ENCODE measurements at places on chromosomes 3 and 15. TPM values are rescaled to one million over a fixed set of nuclear protein-coding genes. Genes with fewer than 3 reads are reported as not detected.

GRCh38 chr15:53789654-53790375 is 30.4 kb upstream of the WDR72 start:
- no peaks in the 10 kb centered on the region for H3K27me3 ChIP-seq
- DNase-seq: no peak
- no peak overlapping the region for H3K27ac ChIP-seq
- no peaks in the 10 kb centered on the region for H3K36me3 ChIP-seq
- H3K4me3 ChIP-seq: no peak overlapping the region
- H3K4me1 ChIP-seq: no peaks in the 10 kb centered on the region

DNA sequence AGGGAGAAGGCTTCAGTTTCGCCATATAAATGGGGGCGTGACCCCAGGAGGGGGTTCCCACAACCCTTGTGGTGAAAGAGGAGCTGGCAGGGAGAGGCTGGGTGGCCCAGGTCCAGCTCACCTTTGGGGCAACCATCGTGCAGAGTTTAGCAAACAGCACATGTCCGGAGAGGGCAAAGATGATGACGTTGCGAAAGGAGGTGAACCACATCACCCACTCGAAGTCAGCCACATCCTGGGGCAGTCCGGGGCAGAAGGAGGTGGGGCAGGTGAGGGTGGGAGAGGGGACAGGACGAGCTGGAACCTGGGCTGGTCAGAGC is 3.7 kb downstream of the HHATL start:
- peaks cover 18% of the 10 kb centered on the region for H3K4me1 ChIP-seq
- no peak overlapping the region for H3K27ac ChIP-seq
- H3K27me3 ChIP-seq: no peaks in the 10 kb centered on the region
- H3K4me3 ChIP-seq: no peak overlapping the region
- H3K36me3 ChIP-seq: no peaks in the 10 kb centered on the region

DNA sequence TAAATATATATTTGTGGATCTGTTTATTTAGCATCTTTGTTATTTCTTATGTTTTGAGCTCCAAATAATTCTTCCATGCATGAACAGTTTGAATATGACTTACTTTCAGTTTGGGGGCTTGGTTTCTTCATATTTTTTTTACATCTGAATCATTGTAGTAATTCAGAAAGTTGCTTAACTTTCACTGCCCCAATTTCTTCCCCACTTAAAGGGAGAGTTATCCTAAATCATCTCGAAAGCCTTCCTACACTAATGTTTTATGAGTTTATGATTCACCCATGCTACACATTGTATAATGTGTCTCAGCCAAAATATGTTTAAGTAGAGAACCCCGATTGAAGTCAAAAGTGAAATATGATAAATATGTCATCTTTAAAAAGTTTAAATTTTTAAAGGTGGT is 47.8 kb downstream of the SPRED1 start:
- H3K4me3 ChIP-seq: no peak overlapping the region
- no peak overlapping the region for H3K27ac ChIP-seq
- H3K36me3 ChIP-seq: no peaks in the 10 kb centered on the region
- no peak for DNase-seq
- no peaks in the 10 kb centered on the region for H3K4me1 ChIP-seq

DNA sequence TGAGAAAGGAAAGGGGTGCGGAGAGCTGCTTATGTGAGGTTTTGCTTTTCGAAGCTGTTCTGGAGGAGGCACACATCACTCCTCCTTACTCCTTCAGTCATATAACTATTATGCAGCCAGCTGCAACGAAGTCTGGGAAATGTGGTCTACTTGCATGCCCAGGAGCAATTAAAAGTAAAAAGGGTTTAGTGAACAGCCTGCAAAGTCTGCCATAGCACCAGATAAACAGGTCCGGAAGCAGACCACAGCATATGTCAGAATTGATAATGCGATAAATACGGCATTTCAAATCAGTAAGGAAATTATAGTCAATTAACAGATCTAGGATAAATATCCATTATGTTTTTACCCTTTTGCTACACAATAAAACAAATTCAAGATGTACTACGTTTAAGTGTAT is 99.5 kb downstream of the POLR2M start:
- H3K27ac ChIP-seq: no peak overlapping the region
- H3K27me3 ChIP-seq: no peaks in the 10 kb centered on the region
- H3K4me1 ChIP-seq: no peaks in the 10 kb centered on the region

DNA sequence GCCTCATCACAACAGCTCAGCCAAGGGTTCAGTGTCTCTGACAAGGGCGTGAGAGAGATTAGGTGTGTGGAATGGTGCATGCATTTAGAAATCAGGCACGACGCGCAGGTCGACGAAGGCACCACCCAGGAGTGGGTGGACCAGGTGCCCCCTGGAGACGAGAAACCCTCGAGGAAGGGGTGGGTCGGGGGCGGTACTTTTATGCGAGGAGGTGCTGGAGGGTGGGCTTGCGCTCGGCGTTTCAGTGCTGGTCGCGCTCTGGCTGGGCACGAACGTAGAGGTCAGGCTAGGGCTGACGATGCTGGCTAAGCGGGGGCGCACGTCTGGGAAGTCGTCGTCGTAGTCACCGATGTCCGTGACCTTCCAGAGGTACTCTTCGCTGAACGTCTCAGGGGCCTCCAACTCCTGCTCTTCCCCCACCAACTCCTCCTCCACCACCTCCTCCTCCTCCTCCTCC is 393 bp downstream of the ERICH6 start:
- H3K4me3 ChIP-seq: peak overlapping the region; percentile 90
- H3K36me3 ChIP-seq: peaks cover 6% of the 10 kb centered on the region
- DNase-seq: peak; percentile 73

- H3K4me1 ChIP-seq: no peaks in the 10 kb centered on the region
- H3K36me3 ChIP-seq: no peaks in the 10 kb centered on the region
- no peak overlapping the region for H3K27ac ChIP-seq
- H3K4me3 ChIP-seq: no peak overlapping the region
- H3K27me3 ChIP-seq: no peaks in the 10 kb centered on the region
These were observed 750.0 kb downstream of the ZPLD1 start for GRCh38 chr3:103184772-103185171.

DNA sequence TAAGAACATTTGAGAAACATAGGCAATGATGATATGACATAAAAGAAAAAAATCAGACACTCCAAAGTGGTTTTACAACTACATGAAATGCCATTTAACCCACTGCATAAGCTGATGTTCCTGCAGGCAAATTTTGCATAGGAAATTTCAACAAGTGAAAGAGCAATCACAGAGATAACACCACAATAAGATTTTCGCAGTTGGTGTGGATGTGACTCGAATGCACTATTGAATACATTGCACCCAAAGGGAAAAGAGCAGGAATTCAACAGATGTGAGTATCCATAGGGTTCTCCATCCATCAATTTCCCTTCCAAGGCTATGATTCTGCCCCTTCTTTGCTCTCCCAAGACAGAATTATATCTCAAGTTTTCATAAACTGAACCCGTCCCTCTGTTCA is 456.1 kb downstream of the RAP2B start:
- no peak for DNase-seq
- H3K36me3 ChIP-seq: no peaks in the 10 kb centered on the region
- H3K27ac ChIP-seq: no peak overlapping the region
- H3K4me1 ChIP-seq: peaks cover 10% of the 10 kb centered on the region
- H3K4me3 ChIP-seq: no peak overlapping the region

DNA sequence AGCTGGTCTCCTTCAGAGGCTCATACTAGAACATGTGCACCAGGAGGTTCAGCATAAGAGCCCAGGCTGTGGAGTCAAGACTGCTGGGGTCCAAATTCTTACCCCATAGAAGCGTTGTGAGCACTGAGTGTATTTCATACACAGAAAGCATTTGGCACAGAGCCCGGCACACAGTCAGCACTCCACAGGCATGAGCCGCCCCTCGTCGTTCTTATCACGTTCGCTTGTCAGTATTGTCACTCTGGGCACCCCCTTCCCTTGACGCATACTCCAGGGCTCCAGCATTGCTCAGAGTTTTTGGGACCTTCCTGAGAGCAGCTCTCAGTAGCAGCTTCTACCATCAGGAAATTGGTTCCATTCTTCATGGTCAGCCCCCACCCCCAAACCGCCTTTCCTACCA is 25.2 kb downstream of the CORO2B start:
- H3K27me3 ChIP-seq: no peaks in the 10 kb centered on the region
- no peaks in the 10 kb centered on the region for H3K36me3 ChIP-seq
- no peaks in the 10 kb centered on the region for H3K4me1 ChIP-seq
- no peak overlapping the region for H3K27ac ChIP-seq
- no peak for DNase-seq

DNA sequence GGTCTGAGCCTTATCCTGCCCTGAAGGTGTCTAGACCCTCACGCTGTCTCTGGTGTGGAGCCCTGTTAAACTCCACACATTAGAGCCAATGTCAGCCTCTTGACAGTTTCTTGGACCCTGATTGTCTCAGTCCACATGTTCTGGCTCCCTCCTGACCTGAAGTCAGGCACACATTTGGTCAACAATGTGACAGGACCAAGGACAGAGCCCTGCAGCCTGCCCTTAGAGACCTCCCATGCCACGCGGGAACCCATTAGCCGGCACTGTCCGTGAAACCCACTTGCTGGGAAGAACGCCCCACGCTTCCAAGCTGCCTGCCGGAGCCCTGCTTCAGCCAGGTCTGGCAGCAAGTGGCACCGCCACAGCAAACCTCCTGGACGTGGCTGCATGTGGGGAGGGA is 162.7 kb upstream of the LINGO1 start:
- H3K4me3 ChIP-seq: no peak overlapping the region
- H3K36me3 ChIP-seq: no peaks in the 10 kb centered on the region
- no peaks in the 10 kb centered on the region for H3K27me3 ChIP-seq
- no peak for DNase-seq

- no peaks in the 10 kb centered on the region for H3K27me3 ChIP-seq
- no peak for DNase-seq
- H3K4me3 ChIP-seq: no peak overlapping the region
- no peak overlapping the region for H3K27ac ChIP-seq
These were observed 30.0 kb upstream of the PLSCR4 start for GRCh38 chr3:146280864-146281263.

- H3K4me1 ChIP-seq: no peaks in the 10 kb centered on the region
- no peak for DNase-seq
- H3K27ac ChIP-seq: no peak overlapping the region
- H3K4me3 ChIP-seq: no peak overlapping the region
These were observed 122.3 kb upstream of the PTPRG start for GRCh38 chr3:61439122-61439458.

- H3K4me3 ChIP-seq: peak overlapping the region; percentile 72
- peaks cover 34% of the 10 kb centered on the region for H3K36me3 ChIP-seq
- H3K4me1 ChIP-seq: peaks cover 33% of the 10 kb centered on the region
- DNase-seq: no peak
These were observed 1.1 kb downstream of the EAF1 start for GRCh38 chr3:15428539-15428938.

DNA sequence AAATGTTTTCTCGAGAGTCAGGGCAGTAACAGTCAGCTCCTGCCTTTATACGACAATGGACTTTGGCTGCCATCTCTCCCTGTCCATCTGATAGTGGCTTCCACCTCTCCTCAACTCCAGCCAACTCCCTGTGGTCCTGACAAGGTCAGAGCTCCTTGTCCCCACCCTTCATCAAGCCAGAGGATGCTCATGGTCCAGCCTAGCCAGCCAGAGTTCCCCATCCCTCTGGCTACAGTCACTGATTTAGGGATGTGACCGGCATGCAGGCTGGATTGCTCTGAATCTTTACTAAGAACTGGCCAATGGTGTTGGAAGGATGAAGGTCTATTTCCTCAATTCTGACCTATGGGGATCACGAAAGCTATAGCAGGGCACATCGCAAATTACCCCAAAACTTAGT is 156.1 kb downstream of the OR4M2 start:
- no peak overlapping the region for H3K27ac ChIP-seq
- peaks cover 4% of the 10 kb centered on the region for H3K4me1 ChIP-seq
- no peaks in the 10 kb centered on the region for H3K36me3 ChIP-seq
- H3K4me3 ChIP-seq: no peak overlapping the region
- DNase-seq: no peak
- no peaks in the 10 kb centered on the region for H3K27me3 ChIP-seq

DNA sequence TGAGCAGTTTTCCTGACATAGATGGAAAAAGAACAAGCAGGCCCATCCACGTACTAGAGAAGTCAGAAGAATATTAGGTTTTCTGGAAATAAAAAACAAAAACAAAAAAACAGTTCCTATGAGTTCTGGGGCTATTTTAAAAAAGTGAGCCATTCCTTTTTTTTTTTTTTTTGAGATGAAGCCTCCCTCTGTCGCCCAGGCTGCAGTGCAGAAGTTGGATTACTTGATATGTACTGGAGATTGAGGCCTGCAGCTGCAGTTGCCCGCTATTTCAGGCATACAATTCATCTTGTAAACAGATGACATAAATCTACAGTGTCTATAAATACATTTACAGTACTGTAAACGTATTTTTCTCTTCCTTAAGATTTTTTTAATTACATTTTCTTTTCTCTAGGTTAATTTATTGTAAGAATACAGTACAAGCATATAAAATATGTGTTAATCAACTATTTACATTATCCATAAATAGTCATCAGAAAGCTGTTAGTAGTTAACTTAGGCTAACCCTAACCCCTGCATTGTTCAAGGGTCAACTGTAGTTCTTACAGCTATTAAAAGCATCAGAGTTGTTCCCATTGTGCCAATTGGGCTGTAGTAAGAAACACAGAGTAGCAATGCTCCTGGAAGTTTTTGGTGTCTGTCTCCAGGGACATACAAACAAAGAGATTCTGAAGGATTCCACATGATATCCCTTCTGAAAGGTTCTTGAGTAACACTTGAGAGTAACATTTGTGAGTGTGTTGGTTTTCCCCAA is 11.2 kb upstream of the ACTL6A start:
- H3K4me3 ChIP-seq: no peak overlapping the region
- H3K27me3 ChIP-seq: no peaks in the 10 kb centered on the region
- DNase-seq: no peak
- H3K36me3 ChIP-seq: no peaks in the 10 kb centered on the region
- H3K4me1 ChIP-seq: no peaks in the 10 kb centered on the region

GRCh38 chr15:86624261-86625036 is 544.8 kb downstream of the AGBL1 start:
- peaks cover 15% of the 10 kb centered on the region for H3K4me1 ChIP-seq
- H3K27me3 ChIP-seq: no peaks in the 10 kb centered on the region
- H3K36me3 ChIP-seq: no peaks in the 10 kb centered on the region
- DNase-seq: peak; percentile 10

DNA sequence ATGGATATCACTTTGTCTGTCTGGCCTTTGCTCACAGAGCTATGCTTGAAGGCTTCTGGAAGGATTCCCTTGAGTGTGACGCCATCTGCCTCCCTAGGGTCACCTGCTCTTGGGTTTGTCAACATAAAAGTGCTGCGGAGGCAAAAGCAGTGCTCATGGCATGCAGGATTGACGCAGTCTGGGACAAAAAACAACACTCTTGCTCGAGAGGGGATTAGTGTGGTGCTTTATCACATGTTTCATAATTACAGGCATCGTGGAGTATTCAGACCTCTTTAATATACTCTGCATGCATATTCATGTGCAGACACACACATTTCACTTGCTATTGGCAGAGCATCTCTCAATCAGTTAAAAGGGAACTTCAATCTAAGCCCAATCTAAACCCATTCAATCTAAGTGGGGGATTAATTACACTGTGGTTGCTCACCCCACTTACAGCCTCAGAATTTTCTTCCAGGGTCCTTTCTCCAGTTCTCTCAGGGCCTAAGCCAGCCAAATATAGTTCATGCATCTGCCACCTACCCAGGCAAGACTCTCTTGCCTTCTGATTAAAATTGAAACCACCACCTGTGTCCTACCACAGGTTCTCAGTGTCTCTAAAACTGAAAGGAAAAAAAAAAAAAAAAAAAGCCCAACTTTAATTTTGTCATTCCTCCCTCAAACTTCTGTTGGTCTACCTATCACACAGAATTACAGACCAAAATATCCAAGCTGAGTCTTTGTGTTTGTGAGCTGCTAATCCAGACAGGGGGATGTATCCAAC is 75.6 kb downstream of the BFSP2 start:
- H3K27me3 ChIP-seq: no peaks in the 10 kb centered on the region
- DNase-seq: no peak
- H3K4me3 ChIP-seq: no peak overlapping the region

PROS1 gene
- total RNA-seq: not detected

B4GALT4 gene
- total RNA-seq: 26.2 TPM

CLDN18 gene
- not detected for total RNA-seq

CCR1 gene
- total RNA-seq: 0.34 TPM
